ENCODE measurements at places on chromosomes 6 and 20.

- DNase-seq, result no peak
- no peaks in the 10 kb centered on the region for H3K36me3 ChIP-seq
Observed at GRCh38 chr6:137973201-137973600, 106.1 kb downstream of the TNFAIP3 start.

GRCh38 chr6:129661536-129662405 is 48.2 kb downstream of the ARHGAP18 start:
- H3K36me3 ChIP-seq, result no peaks in the 10 kb centered on the region
- peaks cover 29% of the 10 kb centered on the region for H3K4me1 ChIP-seq
- H3K27me3 ChIP-seq, result no peaks in the 10 kb centered on the region
- no peak overlapping the region for H3K4me3 ChIP-seq
- no peak for DNase-seq
- peak overlapping the region; percentile 17 for H3K27ac ChIP-seq

GRCh38 chr6:33481192-33481591 is 26.8 kb downstream of the ZBTB9 start:
- no peaks in the 10 kb centered on the region for H3K36me3 ChIP-seq
- no peak overlapping the region for H3K27ac ChIP-seq
- H3K4me3 ChIP-seq, result no peak overlapping the region
- H3K27me3 ChIP-seq, result peaks cover 26% of the 10 kb centered on the region
- no peak for DNase-seq

DNA sequence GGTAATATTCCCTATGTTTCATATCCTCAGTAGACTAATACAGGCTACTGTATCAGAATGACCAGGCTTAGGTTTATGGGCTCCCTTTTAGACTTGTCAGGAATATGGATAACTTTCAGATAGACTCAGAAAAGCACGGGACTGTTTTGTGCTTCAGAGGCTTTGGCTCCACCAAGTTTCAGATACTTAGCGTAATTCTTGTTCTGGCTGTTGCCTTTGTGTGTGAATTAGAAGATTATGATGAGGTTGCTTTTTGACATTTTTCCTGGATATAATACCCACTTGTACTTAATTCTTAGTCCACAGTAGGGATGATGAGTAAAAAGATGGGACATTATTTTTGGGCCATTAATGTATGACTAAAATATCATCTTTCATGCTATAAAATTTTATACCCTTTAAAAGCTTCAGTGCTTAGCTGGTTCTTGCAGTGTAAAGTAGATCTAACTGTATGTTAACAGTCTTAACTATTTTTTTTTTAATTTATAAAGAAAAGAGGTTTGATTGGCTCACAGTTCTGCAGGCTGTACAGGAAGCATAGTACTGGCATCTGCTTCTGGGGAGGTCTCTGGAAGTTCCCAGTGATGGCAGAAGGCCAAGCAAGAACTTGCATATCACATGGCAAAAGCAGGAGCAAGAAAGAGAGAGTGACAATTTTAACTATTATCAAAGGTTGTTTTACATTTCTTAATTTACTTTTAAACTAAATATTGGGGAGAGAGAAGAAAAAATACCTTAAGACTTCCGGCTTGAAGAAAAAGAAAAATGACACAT is 120.7 kb downstream of the ZFAND3 start:
- H3K36me3 ChIP-seq, result peaks cover 2% of the 10 kb centered on the region
- no peak for DNase-seq
- no peak overlapping the region for H3K27ac ChIP-seq
- no peaks in the 10 kb centered on the region for H3K27me3 ChIP-seq
- H3K4me3 ChIP-seq, result no peak overlapping the region

- no peaks in the 10 kb centered on the region for H3K36me3 ChIP-seq
- H3K27me3 ChIP-seq, result no peaks in the 10 kb centered on the region
- H3K27ac ChIP-seq, result peak overlapping the region; percentile 3
- DNase-seq, result no peak
- H3K4me3 ChIP-seq, result no peak overlapping the region
Observed at GRCh38 chr6:19669206-19669605, 168.0 kb upstream of the ID4 start.

GRCh38 chr6:113301651-113302050 is 555.5 kb upstream of the MARCKS start:
- H3K27me3 ChIP-seq, result no peaks in the 10 kb centered on the region
- no peak overlapping the region for H3K4me3 ChIP-seq
- H3K36me3 ChIP-seq, result no peaks in the 10 kb centered on the region
- H3K27ac ChIP-seq, result peak overlapping the region; percentile 69

- H3K4me3 ChIP-seq, result no peak overlapping the region
- no peak overlapping the region for H3K27ac ChIP-seq
Observed at GRCh38 chr20:62787321-62787720, 9.0 kb upstream of the MRGBP start.

- DNase-seq, result no peak
- H3K4me1 ChIP-seq, result peaks cover 8% of the 10 kb centered on the region
- no peak overlapping the region for H3K27ac ChIP-seq
Observed at GRCh38 chr6:90028995-90029635, 134.8 kb downstream of the GJA10 start.

GRCh38 chr20:41587523-41587922 is 30.7 kb downstream of the CHD6 start:
- no peak overlapping the region for H3K27ac ChIP-seq
- DNase-seq, result no peak
- H3K36me3 ChIP-seq, result peaks cover 31% of the 10 kb centered on the region
- peaks cover 6% of the 10 kb centered on the region for H3K4me1 ChIP-seq
- no peak overlapping the region for H3K4me3 ChIP-seq

GRCh38 chr20:63357921-63358905 is 2.9 kb downstream of the CHRNA4 start:
- no peak overlapping the region for H3K27ac ChIP-seq
- H3K36me3 ChIP-seq, result no peaks in the 10 kb centered on the region
- no peaks in the 10 kb centered on the region for H3K4me1 ChIP-seq
- no peak for DNase-seq
- H3K4me3 ChIP-seq, result no peak overlapping the region

DNA sequence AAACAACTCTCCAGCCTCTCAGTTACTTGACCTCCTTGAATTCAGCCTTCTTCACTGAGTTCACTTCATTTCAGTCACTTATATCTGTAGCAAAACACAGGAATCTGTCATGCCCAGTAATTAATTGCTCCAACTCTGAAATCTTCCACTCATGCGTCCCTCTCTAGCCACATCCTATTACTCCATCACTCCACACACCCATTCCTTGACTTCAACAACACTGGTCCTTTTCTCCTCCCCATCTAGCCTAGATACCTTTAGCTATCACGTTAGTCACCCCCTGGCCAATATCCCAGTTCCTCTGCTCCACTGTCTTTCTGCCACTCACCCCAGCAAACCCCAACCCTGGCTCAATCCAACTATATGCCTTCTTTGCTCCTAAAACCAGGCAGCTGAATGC is 7.7 kb downstream of the ZHX3 start:
- peaks cover 42% of the 10 kb centered on the region for H3K4me1 ChIP-seq
- H3K4me3 ChIP-seq, result no peak overlapping the region
- H3K27ac ChIP-seq, result peak overlapping the region; percentile 12
- H3K27me3 ChIP-seq, result no peaks in the 10 kb centered on the region
- H3K36me3 ChIP-seq, result no peaks in the 10 kb centered on the region
- DNase-seq, result no peak

DNA sequence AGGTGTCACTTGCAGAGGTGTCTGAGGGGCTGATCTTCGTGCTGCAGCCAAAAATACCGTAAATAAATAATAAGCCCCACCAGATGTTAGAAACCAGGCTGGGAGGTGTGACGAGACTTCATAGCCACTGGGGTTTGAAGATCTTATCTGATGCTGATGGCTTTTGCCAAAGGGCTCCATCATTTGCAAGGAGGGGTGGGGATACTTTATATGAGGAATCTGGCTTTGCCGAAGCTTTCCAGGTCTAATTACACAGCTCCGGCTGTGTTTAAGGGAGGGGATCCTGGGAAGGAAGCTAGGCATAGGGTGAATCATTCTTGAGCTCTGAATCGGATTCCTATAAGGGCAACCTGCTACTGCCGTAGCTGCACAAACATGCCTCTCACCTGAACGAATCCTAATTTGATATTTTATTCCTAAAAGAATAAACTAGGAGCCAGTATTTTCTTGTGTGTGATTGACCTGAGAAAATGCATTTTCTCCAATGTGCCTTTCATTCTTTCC is 249.6 kb downstream of the SOD2 start:
- no peak overlapping the region for H3K27ac ChIP-seq
- no peak overlapping the region for H3K4me3 ChIP-seq
- DNase-seq, result no peak
- no peaks in the 10 kb centered on the region for H3K27me3 ChIP-seq
- H3K36me3 ChIP-seq, result no peaks in the 10 kb centered on the region
- H3K4me1 ChIP-seq, result no peaks in the 10 kb centered on the region

DNA sequence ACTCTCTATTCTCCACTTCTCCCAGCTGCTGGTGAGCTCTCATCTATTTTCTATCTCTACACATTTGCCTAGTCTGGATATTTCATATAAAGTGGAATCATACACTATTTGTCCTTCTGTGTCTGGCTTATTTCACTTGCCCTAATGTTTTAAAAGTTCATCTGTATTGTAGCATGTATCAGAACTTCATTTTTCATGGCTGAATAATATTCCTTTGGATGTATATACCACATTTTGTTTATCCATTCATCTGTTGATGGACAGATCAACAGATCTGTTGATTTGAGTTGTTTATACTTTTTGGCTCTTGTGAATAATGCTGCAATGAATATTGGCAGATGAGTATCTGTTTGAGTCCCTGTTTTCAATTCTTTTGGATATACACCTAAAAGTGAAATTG is 49.6 kb downstream of the NHLRC1 start:
- no peaks in the 10 kb centered on the region for H3K4me1 ChIP-seq
- peaks cover 9% of the 10 kb centered on the region for H3K27me3 ChIP-seq
- DNase-seq, result no peak
- H3K36me3 ChIP-seq, result no peaks in the 10 kb centered on the region

GRCh38 chr6:125114248-125114858 is 39.2 kb upstream of the TPD52L1 start:
- no peak overlapping the region for H3K4me3 ChIP-seq
- H3K27me3 ChIP-seq, result no peaks in the 10 kb centered on the region
- no peak overlapping the region for H3K27ac ChIP-seq
- DNase-seq, result no peak
- H3K4me1 ChIP-seq, result no peaks in the 10 kb centered on the region

GRCh38 chr6:3045777-3046176 is 22.5 kb upstream of the RIPK1 start:
- H3K36me3 ChIP-seq, result no peaks in the 10 kb centered on the region
- H3K27me3 ChIP-seq, result peaks cover 7% of the 10 kb centered on the region
- no peak overlapping the region for H3K4me3 ChIP-seq
- no peak overlapping the region for H3K27ac ChIP-seq
- peaks cover 8% of the 10 kb centered on the region for H3K4me1 ChIP-seq

DNA sequence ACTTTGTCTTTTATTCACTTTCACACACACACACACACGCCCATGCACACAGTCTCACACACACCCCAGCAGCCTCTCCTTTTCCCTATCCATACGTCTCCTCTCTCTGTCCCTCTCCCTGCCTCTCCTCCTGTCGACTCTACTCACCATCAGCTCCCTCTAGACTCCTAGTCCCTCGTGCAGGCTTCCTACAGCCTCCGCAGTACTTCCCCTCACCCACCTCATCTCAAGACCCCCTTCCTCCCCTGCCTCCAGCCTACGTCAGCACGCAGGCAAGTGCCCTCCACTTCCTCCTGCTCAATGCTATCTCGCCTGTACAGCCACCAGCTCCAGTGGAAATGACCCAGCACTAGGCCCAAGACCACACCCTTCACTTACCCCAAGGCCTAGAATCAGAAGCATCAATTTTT is 820 bp upstream of the TREML2 start:
- no peaks in the 10 kb centered on the region for H3K36me3 ChIP-seq
- peak; percentile 38 for DNase-seq
- H3K4me1 ChIP-seq, result peaks cover 2% of the 10 kb centered on the region

- H3K4me1 ChIP-seq, result no peaks in the 10 kb centered on the region
- DNase-seq, result no peak
- no peaks in the 10 kb centered on the region for H3K36me3 ChIP-seq
- no peak overlapping the region for H3K27ac ChIP-seq
Observed at GRCh38 chr6:153816366-153816765, 222.7 kb upstream of the OPRM1 start.

GRCh38 chr6:135012764-135013163 is 41.9 kb downstream of the HBS1L start:
- no peak overlapping the region for H3K27ac ChIP-seq
- no peaks in the 10 kb centered on the region for H3K4me1 ChIP-seq
- no peaks in the 10 kb centered on the region for H3K27me3 ChIP-seq
- no peak for DNase-seq
- H3K36me3 ChIP-seq, result peaks cover 4% of the 10 kb centered on the region
- no peak overlapping the region for H3K4me3 ChIP-seq

- H3K4me3 ChIP-seq, result no peak overlapping the region
- DNase-seq, result no peak
- no peaks in the 10 kb centered on the region for H3K36me3 ChIP-seq
- H3K27ac ChIP-seq, result no peak overlapping the region
- no peaks in the 10 kb centered on the region for H3K4me1 ChIP-seq
Observed at GRCh38 chr6:79257381-79258205, 23.1 kb upstream of the HMGN3 start.
